ENCODE measurements at places on chromosomes 1 and 21.

DNA sequence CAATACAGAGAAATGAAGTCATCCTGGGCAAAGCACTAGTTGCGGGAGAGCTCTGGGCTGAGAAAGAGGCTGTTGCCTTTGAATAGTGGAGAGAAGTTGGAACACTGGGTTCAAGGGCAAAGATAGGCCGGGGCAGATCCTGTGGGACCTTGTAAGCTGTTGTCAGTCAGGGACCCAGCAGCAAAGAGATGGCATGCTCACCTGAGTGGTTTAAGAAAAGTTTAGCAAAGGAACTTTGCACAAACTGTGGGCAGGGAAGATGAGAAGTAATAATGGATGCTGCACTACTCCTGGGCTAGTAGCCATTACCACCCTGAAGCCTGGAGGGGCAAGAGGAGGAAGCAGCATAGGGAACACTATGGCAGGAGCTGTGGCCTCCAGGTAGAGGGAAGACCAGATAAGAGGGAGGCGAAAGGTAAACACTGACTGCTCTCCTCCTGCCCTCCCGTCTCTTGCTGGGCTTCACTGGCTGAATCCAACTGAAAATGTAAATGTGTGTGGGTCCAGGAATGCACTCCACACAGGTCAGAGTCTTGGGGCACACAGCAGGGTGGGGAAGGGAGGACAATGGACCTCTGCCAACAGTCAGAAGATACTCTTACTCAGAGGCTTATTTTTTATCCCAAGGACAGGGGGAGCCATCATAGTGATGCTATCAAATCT, 129.2 kb downstream of the PLPP3 start:
- DNase-seq, result no peak

- no peak for DNase-seq
These were observed 9.2 kb upstream of the HOOK1 start for GRCh38 chr1:59805554-59805953.

GRCh38 chr1:231063331-231063730, 23.3 kb upstream of the FAM89A start:
- no peak for DNase-seq

GRCh38 chr1:41365772-41366454, 4.7 kb downstream of the FOXO6 start:
- peak; percentile 54 for DNase-seq

DNA sequence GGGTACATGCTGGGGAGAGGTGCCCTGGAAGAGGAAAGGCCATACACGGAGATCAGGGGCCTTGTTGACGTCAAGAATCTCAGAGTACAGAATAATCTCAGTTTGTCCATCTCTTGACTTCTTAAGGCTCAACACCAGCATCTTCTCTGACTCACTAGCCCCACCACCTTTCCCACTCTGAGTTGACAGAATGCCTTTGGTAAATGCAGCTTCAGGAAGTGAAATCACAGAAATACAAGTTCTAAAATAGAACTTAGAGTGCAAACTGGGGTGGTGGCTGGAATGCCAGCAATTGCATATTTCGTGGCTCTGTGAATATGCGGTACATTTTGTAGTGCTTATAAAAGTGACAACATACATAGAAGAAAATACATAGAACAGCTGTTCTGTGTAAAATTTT, 1.6 kb downstream of the COG2 start:
- peak; percentile 40 for DNase-seq

- DNase-seq, result no peak
These were observed 96.0 kb downstream of the ST6GALNAC3 start for GRCh38 chr1:76170513-76170912.

GRCh38 chr1:88595355-88596002, 88.6 kb upstream of the PKN2 start:
- no peak for DNase-seq

- no peak for DNase-seq
These were observed 33.3 kb downstream of the MORN1 start for GRCh38 chr1:2358072-2358471.

DNA sequence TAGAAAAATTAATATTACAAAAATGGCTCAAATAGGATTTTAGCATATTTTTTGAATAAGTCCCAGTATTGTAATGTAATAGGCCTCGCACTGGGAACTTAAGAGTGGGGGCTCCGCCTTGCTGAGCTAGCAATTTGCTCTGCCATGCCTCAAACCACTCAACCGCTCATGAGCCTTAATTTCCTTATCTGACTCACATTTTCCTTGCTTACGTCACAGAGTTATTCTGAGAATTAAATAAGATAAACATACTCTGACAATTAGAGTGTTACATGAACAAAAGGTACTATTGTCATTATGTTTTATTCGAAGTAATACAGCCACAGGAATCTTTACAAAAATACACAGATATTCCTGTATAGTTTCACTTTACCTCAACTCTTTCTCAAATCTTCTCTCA, 108.1 kb downstream of the SLC44A5 start:
- no peak for DNase-seq

DNA sequence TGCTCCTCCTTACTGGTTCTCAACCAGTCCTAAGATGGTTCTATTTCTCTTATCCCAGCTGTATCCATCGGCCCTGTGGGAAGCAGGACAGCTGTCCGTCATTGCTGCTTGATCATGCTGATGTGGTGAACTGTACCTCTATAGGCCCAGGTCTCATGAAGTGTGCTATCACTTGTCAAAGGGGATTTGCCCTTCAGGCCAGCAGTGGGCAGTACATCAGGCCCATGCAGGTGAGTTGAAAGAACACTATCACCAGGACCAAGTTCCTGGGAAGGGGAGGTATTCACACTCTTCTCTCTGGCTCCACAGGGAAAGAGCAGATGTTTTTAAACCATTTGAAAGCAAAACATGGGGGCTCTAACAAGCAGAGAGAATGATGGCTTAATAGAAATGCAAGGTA, 302.6 kb downstream of the PAPPA2 start:
- no peak for DNase-seq

Data from activated CD4-positive, alpha-beta T cell treated with anti-CD3 and anti-CD28 coated beads for 36 hours (primary cell).